ENCODE measurements at places on chromosomes 1 and 21.
A peak's percentile ranks its signal among the peaks of the same experiment; 100 is the strongest.

GRCh38 chr1:19505693-19506457 is 20.5 kb upstream of the CAPZB start:
- no peak for DNase-seq

- no peak for DNase-seq
These were observed 6.8 kb downstream of the IER5 start for GRCh38 chr1:181095260-181095659.

- DNase-seq, result no peak
These were observed 14.4 kb downstream of the CD34 start for GRCh38 chr1:207896547-207896946.

GRCh38 chr1:12380326-12381249 is 150.8 kb downstream of the VPS13D start:
- DNase-seq, result peak; percentile 57

DNA sequence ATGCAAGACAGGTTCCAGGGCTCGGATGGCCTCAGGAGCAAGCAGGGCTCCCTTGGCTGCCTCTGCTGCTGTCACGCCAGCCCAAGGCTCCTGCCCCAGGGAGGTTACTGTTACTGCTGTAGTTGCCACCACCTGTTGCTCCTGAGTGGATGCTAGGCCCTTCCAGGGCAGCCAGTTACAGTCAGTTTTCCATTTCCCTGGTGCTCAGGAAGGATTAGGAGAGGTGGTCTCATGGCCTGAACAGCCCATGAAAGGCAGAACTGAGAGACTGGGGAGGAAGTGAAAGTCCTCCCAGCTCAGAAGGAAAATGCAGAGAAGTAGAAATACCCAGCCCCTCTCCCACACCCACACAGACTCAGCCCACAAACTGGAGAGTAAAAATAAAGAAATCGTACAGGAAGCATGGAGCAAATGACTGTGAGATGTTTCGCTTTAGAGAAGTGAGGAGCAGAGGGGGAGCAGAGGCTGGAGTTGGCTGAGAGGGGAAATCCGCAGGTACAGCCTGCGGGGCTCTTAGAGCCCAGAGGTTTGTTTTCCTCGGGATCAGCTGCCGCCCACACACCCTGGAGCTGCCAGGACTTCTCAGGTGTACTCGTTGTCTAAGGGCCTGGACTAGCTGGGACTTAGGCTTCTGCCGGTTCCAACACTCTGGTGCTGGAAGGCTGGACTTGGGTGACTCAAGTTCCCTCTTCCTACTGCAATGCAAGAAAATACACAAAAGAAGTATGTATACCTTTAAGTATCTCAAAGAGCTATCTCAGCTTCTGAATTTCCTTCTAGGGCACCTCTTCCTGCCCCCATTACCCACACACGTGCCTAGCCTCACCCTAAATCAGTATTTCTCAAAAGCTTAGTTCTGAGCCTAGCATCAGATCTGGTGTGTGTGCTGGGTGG is 2.3 kb downstream of the IL6R start:
- DNase-seq, result no peak

GRCh38 chr21:44800971-44801467 is 601 bp downstream of the UBE2G2 start:
- DNase-seq, result peak; percentile 81

DNA sequence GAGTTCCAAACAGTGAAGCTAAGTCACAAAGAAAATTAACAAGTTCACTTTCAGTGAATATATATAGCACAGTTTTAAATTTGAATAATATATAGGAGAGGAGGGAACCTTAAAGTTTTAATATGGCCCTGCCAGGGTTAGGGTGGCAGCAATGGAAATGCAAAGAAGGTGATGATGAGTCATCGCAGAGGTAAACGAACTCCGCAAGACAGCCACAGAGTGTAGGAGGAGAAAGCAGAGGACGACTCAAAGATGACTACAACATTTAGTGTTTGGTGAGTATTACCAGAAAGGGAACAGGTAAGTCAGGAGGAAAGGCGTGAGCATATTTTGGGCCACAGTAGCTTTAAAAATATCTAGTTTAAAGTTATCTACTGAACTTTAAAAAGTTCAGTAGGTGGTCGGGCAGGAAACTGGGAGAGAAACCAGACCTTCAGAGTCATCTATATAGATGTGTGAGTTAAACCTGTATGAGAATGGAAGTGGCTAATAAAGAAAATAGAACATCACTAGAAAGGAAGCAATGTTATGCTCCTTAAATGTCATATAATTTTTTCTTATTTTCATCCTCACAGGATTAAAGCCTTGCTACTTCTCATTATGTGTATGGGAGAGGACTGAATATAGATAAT is 75.7 kb downstream of the UCHL5 start:
- DNase-seq, result no peak

- DNase-seq, result no peak
These were observed 10.4 kb upstream of the SNAPIN start for GRCh38 chr1:153648000-153648643.
